Activated gamma-delta T cell treated with Interleukin-2 at 50 U/mL for 16 hours (primary cell): ENCODE measurements at places on chromosomes 4 and X.

DNA sequence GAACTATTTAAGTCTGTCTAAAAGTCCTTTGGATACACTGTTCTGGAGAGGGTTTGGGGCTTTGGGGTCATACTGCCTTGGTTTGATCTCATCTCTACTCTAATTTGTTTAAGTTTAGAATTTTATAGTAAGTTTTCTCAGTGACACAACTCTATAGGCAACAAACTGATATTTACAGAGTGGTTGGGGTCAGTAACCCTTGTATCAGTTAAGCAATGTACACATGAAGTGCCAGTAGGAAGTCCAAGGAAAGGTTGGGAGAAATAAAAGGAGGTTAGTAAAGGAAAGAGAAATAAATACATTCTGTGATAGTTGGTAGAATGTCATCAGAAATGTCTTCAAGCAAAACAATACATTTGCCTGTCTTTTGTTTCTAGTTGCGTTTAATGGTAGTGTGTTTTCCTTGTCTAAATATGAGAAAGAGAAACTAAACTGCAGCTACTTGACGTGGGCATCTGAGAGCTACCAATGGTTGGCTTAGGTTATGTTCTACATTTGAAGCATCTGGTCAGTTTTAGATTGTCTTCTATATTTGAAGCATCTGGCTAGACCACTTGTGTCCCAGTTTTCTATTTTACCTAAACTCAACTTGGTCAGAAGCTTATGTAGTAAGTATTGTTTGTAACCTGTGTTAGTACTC, 6.9 kb downstream of the ATP7A start:
- DNase-seq, result no peak

DNA sequence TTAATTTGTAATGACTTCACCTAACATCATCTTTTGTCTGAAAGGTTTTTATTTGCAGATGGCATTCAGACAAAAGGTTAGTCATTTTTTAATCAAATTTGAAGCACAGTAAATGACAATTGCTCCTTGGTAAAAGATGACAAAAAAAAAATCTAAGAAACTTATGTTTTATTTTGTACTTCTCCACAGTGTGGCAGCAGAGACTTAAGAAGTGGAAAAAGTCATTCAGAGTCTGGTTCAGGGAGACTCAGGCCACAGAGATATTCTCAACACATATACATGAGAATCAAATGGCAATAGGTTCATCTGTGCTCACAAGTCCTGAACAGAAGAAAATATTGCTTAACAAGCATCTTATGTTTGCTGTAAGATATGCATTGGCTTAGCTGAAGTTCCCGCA, 436.2 kb downstream of the KCNIP4 start:
- DNase-seq, result no peak

- DNase-seq, result no peak
Measured at GRCh38 chr4:98564852-98565251, 93.6 kb downstream of the TSPAN5 start.

GRCh38 chr4:98383431-98384106, 122.4 kb downstream of the RAP1GDS1 start:
- DNase-seq, result no peak

GRCh38 chr4:7715271-7716009, 224.2 kb downstream of the AFAP1 start:
- DNase-seq, result no peak

- DNase-seq, result no peak
Measured at GRCh38 chr4:28176942-28177341, 1316.3 kb downstream of the STIM2 start.

GRCh38 chr4:88989990-88990389, 67.0 kb downstream of the FAM13A start:
- DNase-seq, result no peak

DNA sequence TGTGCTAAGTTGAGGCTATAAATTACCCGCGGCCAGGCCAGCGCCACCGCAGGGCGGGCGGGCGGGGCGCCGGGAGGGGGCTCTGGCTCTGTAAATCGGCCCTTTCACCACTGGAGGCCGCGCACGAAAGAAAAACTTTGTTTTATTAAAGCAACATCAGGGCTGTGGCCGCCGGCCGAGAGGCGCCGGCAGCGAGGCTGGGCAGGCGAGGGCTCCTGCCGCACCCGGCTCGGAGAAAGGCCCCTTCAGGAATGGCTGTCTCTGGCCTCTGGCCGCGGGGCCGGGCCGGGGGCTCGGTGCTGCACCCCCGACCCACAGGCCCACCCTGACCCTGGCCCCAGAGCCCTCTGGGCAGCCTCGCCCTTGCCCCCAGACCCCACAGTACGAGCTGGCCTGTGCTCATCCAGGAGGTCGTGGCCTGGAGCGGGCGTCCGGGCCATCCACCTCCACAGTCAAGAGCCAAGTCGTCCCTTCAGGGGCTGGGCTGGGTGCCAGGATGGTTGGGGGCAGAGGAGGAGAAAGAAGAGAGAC, 29.5 kb upstream of the FGFR3 start:
- no peak for DNase-seq

DNA sequence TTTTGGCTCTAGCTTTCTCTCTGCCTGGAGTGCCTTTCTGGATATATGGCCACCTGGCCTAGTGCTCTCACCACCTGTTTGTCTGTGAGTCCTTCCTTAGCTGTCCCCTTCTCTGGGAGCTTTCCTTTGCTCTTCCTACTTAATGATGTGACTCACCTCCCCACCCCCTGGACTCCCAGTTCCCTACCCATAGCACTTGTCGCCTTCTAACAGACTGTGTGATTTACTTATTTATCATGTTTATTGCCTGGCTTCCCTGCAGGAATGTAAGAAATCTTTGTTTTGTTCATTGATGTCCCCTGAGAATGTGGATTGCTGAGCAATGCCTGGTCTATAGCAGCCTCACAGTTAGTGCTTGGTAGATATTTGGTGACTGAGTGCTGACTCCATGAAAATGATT, 18.9 kb downstream of the ADD1 start:
- DNase-seq, result no peak

DNA sequence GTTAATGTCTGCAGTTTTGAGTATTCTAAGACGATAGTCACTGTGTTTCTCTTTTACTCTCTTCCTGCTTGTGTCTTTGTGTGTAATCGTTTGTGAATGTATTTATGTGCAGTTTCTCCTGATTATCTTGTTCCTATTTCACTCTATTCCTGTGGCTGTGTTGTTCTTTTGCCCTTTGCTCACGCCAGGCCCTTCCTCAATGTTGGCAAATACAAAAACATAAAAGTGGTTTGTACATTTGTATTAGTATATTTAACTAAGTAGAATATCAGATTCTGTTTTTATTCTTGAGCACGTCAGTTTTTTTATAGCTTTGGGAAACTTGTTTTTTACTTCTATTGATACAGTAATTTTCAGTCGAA, 107.6 kb upstream of the BMPR1B start:
- no peak for DNase-seq

- DNase-seq, result no peak
Measured at GRCh38 chr4:17203797-17204196, 305.4 kb upstream of the LDB2 start.

- no peak for DNase-seq
Measured at GRCh38 chr4:48653217-48654014, 126.7 kb downstream of the FRYL start.

GRCh38 chr4:92232566-92232965, 71.2 kb upstream of the GRID2 start:
- no peak for DNase-seq

- DNase-seq, result no peak
Measured at GRCh38 chrX:132272826-132273225, 53.6 kb upstream of the RAP2C start.

DNA sequence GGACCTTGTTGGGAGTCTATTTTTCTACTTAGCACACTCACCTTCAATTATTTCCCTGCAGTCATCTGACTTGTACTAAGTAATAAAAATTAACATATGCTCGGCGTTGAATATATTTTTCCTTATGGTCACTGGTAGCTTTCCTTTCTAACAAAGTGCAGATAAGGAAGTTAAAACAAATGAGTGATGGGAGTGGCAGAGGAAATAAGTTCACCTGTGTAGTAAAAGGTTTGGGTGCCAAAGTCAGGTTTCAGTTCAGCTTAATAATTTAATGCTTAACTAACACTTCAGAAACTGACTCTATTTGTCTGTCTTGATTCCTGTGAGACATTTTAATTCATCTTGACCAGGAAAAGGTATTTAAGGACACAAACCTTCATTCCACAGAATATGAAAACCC, 184.4 kb downstream of the PCDH7 start:
- DNase-seq, result no peak

- DNase-seq, result no peak
Measured at GRCh38 chr4:56859841-56860240, 38.3 kb upstream of the SPINK2 start.

DNA sequence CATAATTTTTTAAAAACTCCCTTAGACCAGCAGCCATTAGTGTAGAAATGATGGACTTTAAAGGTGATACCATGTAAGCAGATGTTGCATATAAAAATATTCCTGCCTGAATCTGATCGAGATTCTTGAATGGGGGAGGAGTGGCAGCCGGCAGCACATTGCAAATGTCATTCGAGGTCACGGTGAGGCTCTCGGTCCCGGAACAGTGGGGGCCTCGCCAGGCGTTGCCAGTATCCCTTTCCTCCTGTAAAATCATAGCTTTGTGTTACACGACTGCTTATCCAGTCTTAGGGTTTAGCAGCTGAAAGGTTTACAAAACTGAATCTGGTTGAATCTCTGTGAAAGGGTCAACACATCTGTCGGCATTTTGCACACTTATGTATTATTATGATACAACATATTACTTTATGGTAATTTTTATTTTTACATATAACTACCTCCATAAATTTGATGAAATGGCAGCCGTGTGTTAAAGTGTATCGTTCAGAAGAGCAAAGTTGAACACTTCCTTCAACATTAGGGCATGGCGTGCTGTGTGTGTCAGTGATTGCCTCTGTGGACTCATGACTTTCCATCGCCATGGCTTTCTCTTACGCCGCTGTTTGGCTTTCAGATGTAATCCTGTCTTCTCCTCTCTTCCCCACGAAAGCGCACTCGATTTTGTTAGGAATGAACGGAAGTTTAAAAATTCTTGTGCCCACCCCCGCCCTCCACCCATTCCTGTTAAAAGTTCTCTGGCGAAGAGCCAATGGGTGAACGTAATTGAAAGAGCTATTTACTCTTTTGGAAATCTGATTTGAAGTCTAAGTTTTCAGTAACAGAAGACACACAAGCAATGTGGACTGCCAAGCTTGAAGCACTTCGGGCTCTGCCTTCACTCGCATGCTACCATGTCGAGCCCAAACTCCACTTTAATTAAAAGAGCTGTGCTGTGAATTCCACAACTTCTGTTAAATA, 114.8 kb downstream of the STOX2 start:
- no peak for DNase-seq

DNA sequence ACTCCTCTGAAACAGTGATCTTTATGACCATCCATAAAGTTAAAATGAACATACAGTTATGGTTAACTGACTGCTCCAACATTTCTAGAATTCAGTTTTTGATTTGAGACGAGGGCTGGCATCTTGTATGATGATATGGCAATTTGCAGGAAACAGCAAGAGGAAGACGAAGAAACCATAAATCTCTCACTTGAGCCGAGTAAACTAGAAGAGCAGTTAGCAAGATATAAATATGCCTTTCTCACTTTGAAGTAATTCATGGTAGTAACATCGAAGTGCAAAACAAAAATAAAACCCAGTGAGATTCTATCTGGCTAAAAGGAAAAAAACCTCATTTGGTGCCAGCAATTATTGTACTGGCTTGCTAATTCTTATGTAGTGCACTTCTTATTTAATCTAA, 139.0 kb upstream of the SPRY1 start:
- no peak for DNase-seq

- peak; percentile 67 for DNase-seq
Measured at GRCh38 chr4:37976991-37977470, 16.8 kb downstream of the PTTG2 start.

GRCh38 chr4:104938624-104939023, 208.1 kb upstream of the TET2 start:
- peak; percentile 10 for DNase-seq

DNA sequence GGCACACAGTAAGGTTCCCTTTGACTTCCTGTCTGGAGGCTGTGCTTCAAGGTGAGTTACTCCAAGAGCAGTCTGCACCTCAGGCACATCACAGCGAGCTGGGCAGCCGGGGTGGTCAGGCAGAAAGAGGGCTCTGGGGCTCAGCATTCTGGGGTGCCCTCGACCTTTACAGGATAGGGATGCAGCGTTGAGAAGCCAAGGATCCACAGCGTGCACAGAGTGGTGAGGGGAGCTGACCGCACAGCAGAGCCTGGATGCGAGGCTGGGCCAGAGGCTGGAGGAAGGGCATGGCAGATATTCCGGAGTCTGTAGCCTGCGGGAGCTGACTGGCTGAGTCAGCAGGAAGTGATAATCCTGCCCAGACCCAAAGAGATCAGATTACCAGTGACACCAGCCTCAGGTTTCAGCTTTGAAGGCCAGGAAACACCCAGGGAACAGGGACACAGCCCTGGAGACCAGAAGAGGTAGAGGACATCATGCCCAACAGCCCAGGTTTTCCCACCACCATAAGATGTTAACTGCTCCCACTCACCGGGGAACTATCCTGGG, 38.4 kb upstream of the PDLIM3 start:
- DNase-seq, result no peak

- no peak for DNase-seq
Measured at GRCh38 chr4:8394061-8394519, 46.4 kb downstream of the ACOX3 start.

DNA sequence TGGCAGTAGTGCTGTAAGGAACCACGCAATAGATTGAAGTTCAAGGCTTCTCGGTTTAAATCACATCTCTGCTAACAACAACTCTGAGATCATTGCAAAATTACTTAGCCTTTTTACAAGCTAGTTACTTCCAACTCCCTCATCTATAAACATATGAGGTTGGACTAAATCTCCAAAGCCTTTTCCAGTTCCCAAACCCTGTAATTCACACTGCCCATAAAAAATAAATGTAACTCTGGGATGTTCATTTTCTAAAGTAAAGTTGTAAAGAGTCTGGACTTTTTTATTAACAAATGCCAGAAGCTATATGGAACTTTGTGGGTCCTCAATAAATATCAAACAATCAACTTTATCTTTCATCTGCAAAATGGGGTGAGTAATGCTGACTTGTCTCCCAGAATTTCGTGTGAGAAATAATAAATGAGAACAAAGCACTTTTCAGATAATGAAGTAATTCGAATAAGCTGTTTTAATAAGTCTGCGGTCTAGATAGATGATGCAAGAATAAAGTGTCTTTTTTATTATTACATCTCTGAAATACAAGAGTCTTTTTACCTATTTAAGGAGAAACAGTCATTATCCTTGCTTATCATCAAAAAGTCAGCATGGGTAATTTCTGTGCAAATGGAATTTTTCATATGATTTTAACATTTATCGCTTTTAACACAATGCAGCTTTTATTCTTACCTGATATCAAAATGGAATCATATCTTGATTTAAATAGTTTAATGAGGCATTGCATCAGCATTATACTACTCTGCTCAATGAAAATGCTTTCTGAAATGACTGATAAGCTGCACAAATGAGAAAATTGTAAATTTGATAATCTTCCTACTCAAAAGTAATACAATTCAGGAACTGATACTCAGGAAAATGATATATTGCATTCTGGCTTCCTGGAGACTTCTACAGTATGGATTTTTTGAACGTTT, 252.6 kb downstream of the BANK1 start:
- DNase-seq, result no peak

- no peak for DNase-seq
Measured at GRCh38 chrX:16039363-16039762, 84.0 kb upstream of the GRPR start.

GRCh38 chr4:139736661-139737060, 71.0 kb downstream of the MGST2 start:
- DNase-seq, result no peak

GRCh38 chrX:153723351-153724251, 586 bp downstream of the BCAP31 start:
- peak; percentile 35 for DNase-seq

- no peak for DNase-seq
Measured at GRCh38 chr4:39384563-39384962, 18.4 kb upstream of the RFC1 start.

- DNase-seq, result no peak
Measured at GRCh38 chr4:74111306-74111975, 12.4 kb upstream of the CXCL2 start.
